ENCODE measurements at places on chromosomes 5 and 9.

DNA sequence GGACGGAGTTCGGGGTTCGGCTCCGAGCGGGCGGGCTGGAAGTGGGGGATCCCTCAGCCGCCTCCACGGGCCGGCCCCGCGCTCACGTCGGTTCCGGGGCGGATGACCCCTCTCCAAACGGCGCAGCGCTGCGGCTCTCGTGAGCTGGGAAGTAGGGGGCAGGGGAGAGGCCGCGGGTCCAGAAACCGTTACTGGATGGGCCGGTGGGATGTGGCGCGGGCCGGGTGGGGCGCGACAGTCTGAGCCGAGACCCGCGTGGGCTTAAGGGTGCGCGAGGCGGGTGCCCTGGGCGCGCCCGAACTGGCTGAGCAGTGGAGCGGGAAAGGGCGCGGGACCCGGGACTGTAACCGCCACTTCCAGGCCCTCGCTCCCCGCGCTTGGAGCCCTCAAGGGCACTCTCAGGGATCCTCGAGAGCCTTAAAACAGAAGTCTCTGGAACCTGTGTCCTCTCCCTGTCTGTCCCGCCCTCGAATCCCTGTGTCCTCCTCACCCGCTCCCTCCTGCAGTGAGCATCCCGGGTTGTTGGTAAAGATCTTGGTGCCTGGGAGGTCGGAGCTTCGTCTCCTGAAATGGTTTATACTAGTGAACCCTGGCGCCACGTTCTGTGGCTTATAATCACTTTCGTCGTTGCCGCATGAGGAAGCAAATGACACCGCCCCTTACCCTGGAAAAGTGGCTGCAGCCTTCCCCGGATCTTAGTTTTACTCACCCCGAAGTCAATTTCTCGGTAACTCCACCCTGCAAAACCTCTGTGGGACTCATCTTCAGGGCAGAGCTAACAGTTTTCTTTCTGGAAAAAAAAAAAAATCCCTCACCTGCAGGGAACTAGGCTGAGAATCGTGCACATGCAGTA lies 571 bp upstream of the MARCHF11 start:
- no peak for DNase-seq

DNA sequence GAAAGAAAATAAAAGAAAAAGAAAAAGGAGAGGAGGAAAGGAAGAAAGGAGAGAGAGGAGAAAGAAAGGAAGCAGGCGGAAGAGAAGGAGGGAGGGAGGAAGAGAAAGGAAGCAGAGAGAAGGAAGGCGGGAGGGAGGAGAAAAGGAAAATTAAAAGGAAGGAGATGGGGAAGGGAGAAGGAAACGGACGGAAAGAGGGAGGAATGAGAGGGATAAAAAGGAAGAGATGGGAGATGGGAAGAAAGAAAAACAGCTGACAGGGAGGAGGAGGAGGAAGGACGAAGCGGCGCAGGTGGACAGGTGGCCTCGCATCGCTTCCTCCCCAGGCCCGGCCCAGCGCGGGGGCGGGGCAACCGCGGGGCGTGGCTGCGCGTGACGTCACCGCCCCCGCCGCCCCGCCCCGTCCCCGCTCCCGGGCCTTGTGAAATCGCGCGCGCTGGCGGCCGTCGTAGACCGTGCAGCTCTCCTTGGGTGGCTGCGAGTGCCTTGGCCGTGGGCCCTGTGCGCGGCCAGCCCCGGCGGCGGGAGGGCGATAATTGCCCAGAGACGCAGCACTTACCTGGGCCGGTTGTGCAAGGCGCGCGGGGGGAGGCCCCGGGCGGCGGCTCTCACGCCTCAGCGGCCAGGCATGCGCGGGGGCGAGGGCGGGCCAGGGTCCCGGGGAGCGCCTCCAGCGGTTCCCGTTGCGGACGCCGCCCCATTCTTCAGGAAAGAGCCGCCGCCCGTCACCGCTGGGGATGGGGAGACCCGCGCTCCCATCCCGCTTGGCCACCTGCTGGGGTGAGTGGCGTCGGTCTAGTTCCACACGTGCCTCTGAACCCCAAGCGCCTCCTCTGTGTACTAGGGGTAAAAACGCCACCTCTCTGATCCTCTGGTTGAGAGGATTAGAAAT lies 49.6 kb upstream of the FOXE1 start:
- DNase-seq: peak; percentile 79

DNA sequence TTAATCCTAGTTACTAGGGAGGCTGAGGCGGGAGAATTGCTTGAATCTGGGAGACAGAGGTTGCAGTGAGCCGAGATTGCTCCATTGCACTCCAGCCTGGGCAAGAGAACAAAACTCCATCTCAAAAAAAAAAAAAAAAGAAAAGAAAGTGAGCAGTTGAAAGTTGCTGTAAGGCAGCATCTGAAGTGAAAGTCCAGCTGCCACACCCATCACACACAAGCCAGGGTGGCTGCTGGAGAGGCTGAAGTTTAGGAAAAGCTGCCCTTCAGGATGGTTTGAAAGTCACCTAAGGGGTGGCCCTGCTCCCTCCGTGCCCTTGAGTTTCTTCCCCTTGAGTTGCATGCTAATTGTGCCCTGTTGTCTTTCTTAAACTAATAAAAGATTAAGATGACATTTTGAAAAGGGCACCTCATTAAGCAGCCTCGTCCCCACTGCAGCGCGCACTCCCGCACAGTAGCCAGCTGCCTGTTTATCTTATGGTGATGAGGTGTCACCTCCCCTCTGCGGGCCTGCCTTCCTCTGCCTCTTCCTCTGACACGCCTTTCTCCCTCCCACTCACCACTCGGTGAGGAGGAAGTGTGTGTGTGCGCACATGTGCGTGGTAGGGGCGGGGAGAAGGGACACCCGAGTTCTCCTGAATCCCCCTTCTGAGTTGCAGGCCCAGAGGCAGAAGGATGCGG lies 104.2 kb upstream of the PANK3 start:
- DNase-seq: no peak

DNA sequence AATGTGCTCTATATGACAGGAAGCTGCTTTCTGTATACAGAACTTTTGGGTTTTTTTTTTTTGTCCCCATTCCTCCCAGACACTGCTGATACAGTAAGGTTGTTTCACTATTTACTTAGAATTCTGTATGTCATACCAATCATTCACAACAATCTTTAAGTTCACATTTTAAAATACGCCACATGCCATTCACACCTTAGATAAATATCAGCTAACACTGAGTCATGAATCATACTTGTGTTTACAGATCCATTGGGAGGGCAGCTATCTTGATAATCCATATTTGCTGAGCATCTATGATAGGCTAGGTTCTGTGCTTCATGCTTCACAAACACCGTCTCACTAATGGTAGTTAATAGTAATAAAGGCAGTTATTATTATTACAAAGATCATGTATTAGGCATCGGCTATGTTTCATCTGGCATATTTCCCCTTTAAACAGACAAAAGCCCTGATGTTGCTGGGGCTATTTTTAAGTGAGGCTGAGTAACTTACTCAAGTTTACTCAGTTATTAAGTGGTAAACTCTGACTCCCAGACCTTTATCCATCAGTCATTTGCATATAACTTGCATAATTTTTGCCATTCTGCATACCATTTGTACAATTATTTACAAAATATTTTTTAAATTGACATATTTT lies 152.2 kb upstream of the HMHB1 start:
- no peak for DNase-seq

DNA sequence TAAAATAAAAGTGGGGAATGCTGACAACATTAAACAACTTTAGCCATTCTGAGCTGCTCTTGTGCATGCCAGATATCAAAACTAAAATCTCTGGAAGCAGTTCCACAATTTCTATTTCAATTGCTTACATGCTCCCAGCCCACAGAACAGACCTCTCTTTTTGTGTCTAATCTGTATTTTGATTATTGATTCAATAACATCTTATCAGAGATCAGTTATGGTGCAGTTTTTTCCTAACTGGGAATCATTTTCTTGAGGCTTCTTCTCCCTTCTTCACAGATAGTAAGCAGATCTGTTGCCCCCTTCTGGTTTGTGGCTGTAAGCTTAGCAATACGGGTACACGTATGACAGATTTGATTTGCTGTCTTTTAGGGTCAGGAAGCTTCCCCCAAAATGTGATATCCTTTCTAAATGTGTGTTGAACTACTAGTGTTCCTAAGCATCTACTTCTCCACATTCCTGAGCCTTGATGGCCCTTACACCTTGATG lies 39.4 kb downstream of the MRPS27 start:
- DNase-seq: peak; percentile 43

DNA sequence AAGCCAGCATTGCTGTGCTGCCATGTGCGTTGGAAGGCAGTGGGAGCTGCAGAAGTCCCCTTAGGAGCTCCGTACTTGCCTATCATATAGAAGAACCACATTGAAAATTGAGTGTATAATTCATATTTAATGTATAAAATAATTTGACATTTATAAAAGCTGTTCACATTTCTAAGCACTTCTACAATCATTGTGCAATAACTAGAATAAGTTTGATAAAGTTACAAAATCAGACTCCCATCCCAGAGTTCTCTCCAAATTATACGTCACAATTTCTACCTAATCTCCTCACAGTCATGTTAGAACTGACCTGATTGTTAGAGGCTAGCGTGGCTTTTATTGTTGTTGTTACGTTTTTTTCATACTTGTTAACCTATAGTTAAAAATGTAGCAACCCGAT lies 123.5 kb upstream of the ZNF366 start:
- no peak for DNase-seq

DNA sequence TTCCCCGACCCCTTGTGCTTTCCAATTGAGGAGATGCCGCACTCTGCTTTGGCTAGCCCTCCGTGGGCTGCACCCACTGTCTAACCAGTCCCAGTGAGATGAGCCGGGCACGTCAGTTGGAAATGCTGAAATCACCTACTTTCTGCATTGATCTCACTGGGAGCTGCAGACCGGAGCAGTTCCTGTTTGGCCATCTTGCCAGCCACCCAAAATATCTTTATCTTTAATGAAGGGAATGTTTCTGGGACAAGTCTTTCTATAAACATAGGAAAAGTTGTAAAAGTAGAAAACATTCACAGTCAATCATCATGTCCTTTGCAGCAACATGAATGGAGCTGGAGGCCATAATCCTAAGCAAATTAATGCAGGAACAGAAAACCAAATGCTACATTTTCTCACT lies 147.6 kb downstream of the RPS23 start:
- DNase-seq: no peak
